ENCODE measurements at places on chromosomes 4 and X.

DNA sequence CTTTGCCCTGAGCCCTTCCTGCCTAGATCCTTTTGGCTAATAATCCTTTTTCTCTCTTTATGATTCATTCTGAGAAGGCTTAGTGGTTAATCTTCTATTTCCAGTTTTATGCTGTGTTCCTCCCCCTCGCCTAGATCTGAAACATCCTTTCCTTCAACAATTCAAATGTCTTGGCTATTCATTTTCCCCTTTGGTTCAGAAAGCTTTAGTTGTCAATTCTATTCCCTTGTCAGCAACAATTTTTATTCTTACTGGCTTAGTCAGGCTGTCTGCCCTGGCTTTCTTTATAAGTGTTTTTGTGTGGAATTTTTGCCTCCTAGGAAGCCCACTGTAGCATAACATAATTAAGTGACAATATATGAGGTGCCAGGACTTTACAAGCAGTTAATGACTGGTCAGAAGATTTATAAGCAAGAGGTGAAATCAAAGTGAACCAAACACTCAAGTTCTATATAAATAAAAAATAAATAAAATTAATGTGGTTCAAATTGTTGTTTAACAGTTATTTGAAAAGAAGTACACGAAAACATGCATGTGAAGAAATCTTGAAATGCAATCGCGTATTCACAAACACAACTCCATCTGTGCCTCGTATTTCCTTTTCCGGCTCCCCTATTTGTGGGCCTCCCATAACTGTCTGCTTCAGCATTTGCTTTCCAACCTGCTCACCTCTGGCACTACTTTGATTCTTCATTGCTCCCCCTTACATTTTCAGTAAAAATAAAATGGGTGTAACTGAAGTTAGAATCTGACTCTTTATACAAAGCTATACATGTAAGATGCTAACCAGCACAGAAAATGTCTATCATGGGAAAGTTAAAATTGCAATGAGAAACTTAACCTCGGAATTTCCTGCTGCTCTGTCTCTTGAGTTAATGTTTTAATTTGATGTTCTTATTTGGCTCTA, 235.4 kb downstream of the SPRY1 start:
- DNase-seq, result peak; percentile 26

- DNase-seq, result no peak
Measured at GRCh38 chr4:188282471-188283232, 143.4 kb downstream of the TRIML1 start.

- no peak for DNase-seq
Measured at GRCh38 chr4:74503580-74503979, 58.6 kb downstream of the AREG start.

GRCh38 chrX:53284684-53285447, 3.5 kb upstream of the IQSEC2 start:
- DNase-seq, result peak; percentile 30

DNA sequence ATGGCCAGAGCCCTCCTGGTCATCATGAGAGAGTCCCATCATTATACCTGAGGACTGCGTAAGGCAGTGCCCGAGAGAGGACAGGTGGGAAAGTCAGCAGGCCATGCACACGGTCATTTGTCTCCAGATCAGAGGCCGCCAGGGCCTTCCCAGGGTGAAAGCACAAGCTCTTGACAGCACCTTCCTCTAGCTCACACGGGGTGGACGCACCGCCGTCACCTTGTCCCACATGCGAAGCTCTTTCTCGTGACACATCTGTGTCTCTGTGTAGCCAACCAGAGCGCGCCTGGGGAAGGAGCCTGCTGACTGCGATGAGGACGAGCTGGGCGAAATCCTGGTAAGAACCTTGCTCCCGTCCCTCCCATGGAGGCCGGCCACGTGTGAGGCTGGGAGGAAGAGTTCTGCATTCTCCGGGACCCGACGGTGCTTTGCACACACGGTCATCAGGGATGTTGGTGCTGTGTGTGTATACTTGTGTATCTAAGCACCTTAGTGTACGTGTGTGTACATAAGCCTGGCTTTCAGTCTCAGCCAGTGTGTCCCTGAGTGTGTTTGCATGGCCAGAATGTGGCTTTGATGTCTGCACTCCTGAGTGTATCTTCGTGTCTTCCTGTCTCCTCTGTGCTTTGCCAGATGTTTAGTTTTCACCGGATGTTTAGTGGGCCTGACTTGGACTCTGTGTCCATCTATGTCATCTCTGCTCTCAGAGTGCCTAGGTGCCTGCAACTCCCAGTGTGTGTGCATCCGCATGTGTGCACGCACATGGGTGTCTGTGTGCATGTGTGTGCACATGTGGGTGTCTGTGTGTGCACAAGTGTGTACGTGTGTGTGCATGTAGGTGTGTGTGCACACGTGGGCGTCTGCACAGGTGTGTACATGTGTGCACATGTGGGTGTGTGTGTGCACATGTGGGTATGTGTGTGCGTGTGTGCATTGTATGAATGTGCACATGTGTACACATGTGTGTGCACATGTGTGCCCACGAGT, 15.1 kb downstream of the ATP5ME start:
- no peak for DNase-seq

- no peak for DNase-seq
Measured at GRCh38 chr4:173307778-173308177, 26.4 kb downstream of the HMGB2 start.

- DNase-seq, result no peak
Measured at GRCh38 chrX:154351183-154352011, 23.0 kb downstream of the FLNA start.

DNA sequence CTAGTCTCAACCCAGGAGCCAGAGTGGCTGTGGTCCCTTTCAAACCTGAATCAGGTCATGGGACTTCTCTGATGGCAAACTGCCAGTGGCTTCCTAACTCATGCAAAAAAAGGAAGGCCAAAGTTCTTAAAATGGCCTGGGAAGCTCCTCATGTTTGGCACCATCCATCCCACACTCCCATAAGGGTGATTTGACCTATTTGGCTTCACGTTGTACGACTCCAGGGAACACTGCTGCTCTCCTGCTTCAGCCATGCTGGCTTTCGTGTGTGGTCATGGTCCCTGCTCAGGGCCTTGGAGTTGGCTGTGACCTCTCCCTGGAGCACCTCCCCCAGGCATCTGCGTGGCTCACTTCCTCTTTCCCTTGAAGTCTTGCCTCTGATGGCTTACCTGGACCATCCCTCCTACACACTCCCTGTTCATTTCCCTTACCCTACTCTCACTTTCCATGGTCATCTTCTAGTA, 12.8 kb upstream of the TMSB4X start:
- DNase-seq, result no peak

DNA sequence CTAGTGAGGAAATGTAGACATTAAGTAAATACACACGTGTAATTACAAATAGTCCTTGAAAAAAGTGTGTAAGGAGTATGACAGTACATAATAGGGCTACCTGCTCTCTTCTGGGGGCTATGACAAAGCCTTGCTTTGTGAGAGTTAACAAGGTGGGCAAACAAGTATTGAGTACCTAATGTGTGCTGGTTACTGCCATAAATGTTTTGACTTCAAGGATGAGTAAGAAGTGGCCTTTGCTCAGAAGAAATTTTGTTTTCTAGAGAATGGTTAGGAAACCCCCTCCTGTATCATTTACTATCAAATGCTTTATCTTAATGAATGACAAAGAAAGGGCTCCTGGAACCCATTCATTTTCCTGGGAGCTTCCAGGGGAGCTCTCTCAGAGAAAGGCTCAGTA, 167.0 kb upstream of the CASK start:
- no peak for DNase-seq

GRCh38 chr4:159358226-159358625, 255.3 kb downstream of the RAPGEF2 start:
- peak; percentile 51 for DNase-seq

GRCh38 chr4:48337731-48338130, 3.6 kb upstream of the SLAIN2 start:
- DNase-seq, result no peak

GRCh38 chr4:118410138-118410537, 57.3 kb upstream of the PRSS12 start:
- no peak for DNase-seq
